ENCODE measurements at places on chromosomes 1 and 21. TPM values are rescaled to one million over a fixed set of nuclear protein-coding genes. Genes with fewer than 3 reads are reported as not detected.
A peak's percentile ranks its signal among the peaks of the same experiment; 100 is the strongest.

Gene TP73
- 15.1 TPM for total RNA-seq

Gene RNU1-1
- total RNA-seq = under 0.01 TPM

Gene KIF14
- total RNA-seq = 1.7 TPM

Gene NBPF1
- 58.6 TPM for total RNA-seq

Gene CIART
- total RNA-seq = 6.9 TPM

Gene PLEKHA6
- 24.5 TPM for total RNA-seq

Gene RER1
- 97.0 TPM for total RNA-seq

DNA sequence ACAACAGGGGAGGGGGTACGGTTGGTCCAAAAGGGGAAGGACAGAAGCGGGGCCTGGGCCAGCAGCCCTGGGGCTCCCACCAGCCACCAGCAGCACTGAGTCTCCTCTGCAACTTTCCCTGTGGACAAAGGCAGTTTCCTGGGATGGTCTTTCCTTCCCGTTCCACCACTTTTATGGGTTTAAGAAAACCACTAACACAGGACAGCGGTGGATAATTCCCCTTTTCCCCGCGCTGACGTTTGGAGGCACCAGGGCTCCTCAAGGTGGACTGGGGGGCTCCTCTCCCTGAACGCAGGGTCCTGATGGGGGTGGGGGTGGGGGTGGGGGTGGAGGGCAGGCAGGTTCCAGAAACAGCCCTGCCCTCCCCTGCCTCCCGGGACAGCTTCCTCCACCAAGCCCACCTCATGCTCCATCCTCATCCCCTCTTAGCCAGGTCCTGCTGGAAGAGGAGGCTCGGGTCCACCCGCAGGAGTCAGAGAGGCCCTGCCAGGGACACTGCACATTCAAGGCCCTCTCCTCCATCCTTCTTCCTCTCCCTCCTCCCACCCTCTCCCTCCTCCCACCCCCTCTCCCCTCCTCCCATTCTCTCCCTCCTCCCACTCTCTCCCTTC is 4.8 kb upstream of the COL6A1 start:
- no peak overlapping the region for H3K4me3 ChIP-seq
- H3K27ac ChIP-seq = peak overlapping the region; percentile 69
- peaks cover 9% of the 10 kb centered on the region for H3K4me1 ChIP-seq

GRCh38 chr1:40853113-40853884 is 8.9 kb downstream of the CITED4 start:
- H3K27me3 ChIP-seq = no peaks in the 10 kb centered on the region
- DNase-seq = no peak
- no peaks in the 10 kb centered on the region for H3K36me3 ChIP-seq
- H3K4me3 ChIP-seq = no peak overlapping the region
- no peak overlapping the region for H3K27ac ChIP-seq

DNA sequence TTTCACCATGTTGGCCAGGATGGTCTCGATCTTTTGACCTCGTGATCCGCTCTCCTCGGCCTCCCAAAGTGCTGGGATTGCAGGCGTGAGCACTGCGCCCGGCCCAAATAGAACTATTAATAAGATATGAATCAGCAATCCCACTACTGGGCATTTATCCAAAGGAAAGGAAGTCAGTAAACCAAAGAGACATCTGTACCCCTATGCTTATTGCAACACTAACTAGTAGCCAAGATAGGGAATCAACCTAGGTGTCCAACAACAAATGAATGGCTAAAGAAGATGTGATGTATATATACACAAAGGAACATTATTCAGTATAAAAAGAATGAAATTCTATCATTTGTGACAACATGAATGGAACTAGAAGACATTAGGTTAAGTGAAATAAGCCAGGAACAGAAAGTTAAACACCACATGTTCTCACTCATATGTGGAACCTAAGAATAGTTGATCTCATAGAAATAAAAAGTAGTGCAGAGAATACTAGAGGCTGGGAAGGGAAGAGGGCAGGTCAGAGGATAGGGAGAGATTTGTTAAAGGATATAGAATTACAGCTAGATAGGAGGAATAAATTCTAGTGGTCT is 48.8 kb downstream of the XPR1 start:
- H3K36me3 ChIP-seq = no peaks in the 10 kb centered on the region
- no peak overlapping the region for H3K27ac ChIP-seq
- no peaks in the 10 kb centered on the region for H3K27me3 ChIP-seq
- H3K4me1 ChIP-seq = no peaks in the 10 kb centered on the region

GRCh38 chr1:248686815-248687214 is 15.8 kb downstream of the OR14I1 start:
- H3K36me3 ChIP-seq = no peaks in the 10 kb centered on the region
- no peaks in the 10 kb centered on the region for H3K27me3 ChIP-seq
- no peaks in the 10 kb centered on the region for H3K4me1 ChIP-seq
- H3K4me3 ChIP-seq = no peak overlapping the region
- DNase-seq = no peak

- H3K27me3 ChIP-seq = no peaks in the 10 kb centered on the region
- H3K36me3 ChIP-seq = no peaks in the 10 kb centered on the region
- H3K27ac ChIP-seq = no peak overlapping the region
- no peak overlapping the region for H3K4me3 ChIP-seq
Observed at GRCh38 chr1:24248859-24249258, 61.8 kb upstream of the IFNLR1 start.

DNA sequence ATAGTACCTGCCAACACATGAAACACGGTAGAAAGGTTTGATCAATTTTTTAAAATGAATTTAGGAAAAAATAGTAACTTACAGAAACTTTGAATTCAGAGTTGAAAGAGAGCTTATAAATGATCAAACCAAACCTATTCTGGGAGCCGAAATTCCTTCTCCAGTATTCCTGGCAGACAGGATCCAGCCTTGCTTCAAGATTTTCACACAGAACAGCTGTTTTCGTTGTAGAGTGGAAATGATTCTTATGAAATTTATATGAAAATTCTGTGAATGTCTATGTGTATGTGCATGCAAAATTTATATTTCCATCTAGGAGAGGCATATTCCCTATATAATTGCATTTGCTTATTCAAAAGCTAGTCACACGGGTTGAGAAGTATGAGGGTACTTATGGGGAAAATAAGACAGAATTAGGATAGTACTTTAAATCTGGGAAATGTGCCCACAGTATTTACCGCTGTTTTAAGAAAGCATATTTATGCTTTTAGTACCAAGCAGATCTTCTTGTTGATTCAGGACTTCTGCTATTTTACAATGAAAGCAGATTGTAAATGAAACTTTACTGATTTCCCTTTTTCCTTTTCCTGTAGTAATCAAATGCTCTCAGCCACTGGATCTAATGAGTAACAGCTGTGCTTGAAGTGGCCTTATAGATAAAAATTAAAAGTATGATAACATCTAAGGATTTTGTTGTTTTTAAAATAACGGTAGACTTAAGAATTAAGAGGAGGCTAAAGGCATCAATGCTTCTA is 30.4 kb downstream of the PRRX1 start:
- H3K36me3 ChIP-seq = no peaks in the 10 kb centered on the region
- H3K4me3 ChIP-seq = no peak overlapping the region
- H3K27ac ChIP-seq = no peak overlapping the region
- no peaks in the 10 kb centered on the region for H3K27me3 ChIP-seq
- DNase-seq = no peak
- no peaks in the 10 kb centered on the region for H3K4me1 ChIP-seq

GRCh38 chr1:111620441-111620971 is 917 bp downstream of the RAP1A start:
- peak overlapping the region; percentile 95 for H3K27ac ChIP-seq
- no peak for DNase-seq
- no peaks in the 10 kb centered on the region for H3K4me1 ChIP-seq
- H3K4me3 ChIP-seq = peak overlapping the region; percentile 82
- H3K36me3 ChIP-seq = no peaks in the 10 kb centered on the region
- no peaks in the 10 kb centered on the region for H3K27me3 ChIP-seq

DNA sequence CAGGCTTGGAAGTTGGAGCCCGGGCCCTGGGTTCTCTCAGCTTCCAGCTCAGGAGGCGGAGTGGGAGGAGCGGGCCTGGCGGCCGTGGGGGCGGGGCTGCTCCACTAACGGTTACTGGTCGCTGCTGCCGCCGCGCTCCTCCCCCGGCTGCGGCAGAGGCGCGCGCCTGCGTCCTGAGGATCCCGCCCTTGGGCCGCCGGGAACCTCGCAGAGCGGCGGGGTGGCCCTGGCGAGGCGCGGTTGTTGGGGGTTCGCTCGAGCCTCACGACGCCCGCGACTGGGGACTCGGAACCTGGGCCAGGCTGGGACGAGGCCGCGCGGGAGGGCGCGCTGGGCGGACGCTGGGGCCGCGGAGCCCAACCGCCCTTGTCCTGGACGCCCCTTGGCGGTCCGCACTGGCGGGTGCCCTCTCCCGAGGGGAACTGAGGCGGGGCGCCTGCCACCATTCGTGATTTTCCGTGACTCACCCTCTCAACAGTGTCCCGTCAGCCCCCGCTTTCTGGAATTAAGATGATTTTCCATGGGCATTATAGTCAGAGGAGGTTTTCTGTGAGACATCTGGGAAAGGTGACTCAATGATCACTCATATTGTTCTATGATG is 34.1 kb downstream of the OR2G3 start:
- no peaks in the 10 kb centered on the region for H3K27me3 ChIP-seq
- H3K27ac ChIP-seq = no peak overlapping the region
- no peaks in the 10 kb centered on the region for H3K36me3 ChIP-seq
- peak overlapping the region; percentile 20 for H3K4me3 ChIP-seq
- H3K4me1 ChIP-seq = no peaks in the 10 kb centered on the region

GRCh38 chr1:39380036-39380435 is 111.4 kb upstream of the BMP8A start:
- no peak for DNase-seq
- no peak overlapping the region for H3K4me3 ChIP-seq
- no peaks in the 10 kb centered on the region for H3K36me3 ChIP-seq
- no peaks in the 10 kb centered on the region for H3K27me3 ChIP-seq

- H3K4me3 ChIP-seq = no peak overlapping the region
- no peaks in the 10 kb centered on the region for H3K27me3 ChIP-seq
- no peaks in the 10 kb centered on the region for H3K4me1 ChIP-seq
- DNase-seq = no peak
Observed at GRCh38 chr1:115609021-115609420, 32.7 kb upstream of the VANGL1 start.

DNA sequence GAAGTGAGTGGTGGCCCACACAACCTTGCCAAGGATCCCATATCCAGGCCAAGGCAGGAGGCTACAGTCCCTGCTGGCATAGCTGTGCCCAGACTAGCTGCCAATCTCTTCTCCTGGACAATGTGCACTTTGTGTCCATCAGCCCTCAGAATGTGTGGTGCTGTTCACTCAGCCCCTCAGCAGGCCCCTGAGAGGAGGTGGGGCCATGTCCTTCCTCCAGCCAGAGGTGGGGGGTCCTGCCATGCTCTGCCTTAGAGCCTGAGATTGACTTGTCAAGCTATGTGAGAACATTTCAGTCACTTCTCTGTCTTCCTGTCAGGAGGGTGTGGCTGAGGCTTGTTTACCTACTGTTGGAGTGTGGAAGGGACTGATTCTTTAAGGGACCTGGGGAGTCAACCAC is 1.4 kb downstream of the NCF2 start:
- no peaks in the 10 kb centered on the region for H3K36me3 ChIP-seq
- no peak overlapping the region for H3K4me3 ChIP-seq
- H3K4me1 ChIP-seq = no peaks in the 10 kb centered on the region
- no peaks in the 10 kb centered on the region for H3K27me3 ChIP-seq
- H3K27ac ChIP-seq = no peak overlapping the region

DNA sequence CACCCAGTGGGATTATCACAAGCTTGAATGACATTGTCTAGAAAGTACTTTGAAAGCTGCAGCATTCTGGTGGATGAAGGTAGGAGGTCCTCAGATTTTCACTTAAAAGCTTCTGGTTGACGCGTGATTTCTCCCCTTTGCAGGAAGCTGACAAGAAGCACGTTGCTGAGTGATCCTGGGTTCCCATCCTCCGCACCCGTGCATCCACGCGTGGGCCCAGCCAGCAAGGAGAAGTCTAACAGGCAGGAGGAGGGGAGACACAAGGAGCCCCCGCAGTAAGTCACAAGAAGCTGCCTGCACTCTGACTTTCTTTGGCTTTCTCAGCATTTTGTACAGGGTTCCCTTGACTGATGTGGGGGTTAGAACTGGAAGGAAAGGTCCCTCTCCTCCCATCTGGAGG is 7.8 kb upstream of the B3GALT5 start:
- H3K4me1 ChIP-seq = no peaks in the 10 kb centered on the region
- no peak overlapping the region for H3K4me3 ChIP-seq

DNA sequence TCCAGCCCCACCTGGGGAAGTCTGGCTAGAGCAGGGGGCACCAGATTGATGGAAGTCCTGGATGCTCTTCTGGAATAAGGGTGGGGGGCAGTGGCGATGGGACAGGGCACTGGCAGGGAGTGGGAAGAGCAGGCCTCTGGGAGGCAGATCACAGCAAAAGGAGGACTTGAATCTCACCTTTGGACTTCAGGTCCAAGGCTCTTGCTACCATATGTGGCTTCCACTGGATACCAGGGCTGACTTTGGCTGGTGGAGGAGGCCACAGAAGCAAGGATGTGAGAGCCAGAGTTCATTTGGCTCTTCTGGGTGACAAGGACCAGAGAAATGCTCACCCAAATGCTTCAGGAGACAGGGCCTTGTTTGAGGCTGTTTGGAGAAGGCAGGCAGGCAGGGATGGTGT is 16.0 kb upstream of the SYNC start:
- no peak for DNase-seq
- H3K36me3 ChIP-seq = no peaks in the 10 kb centered on the region
- H3K4me3 ChIP-seq = no peak overlapping the region
- no peaks in the 10 kb centered on the region for H3K27me3 ChIP-seq
- H3K27ac ChIP-seq = no peak overlapping the region

DNA sequence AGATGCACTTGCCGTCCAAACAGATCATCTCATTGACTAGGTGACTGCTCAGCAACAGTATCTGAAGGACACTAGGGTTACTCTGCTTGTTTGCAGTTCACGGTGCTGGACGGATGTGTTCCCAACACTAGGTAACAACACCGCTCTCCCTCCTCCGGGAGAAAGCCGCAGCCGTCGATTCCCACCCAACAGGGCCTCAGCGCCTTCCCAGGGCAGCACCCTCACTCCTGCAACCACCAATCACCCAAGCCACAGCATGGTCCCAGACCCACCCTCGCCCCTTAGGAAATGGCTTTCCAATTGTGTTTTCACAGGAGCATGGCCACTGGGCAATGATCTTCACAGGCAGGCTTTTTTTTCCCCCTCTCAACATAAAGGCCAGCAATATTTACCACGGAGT is 779 bp downstream of the TLR5 start:
- H3K36me3 ChIP-seq = no peaks in the 10 kb centered on the region
- DNase-seq = no peak
- no peaks in the 10 kb centered on the region for H3K27me3 ChIP-seq
- no peak overlapping the region for H3K4me3 ChIP-seq
- peak overlapping the region; percentile 62 for H3K27ac ChIP-seq
- peaks cover 8% of the 10 kb centered on the region for H3K4me1 ChIP-seq

- H3K4me3 ChIP-seq = no peak overlapping the region
- no peak overlapping the region for H3K27ac ChIP-seq
- H3K27me3 ChIP-seq = no peaks in the 10 kb centered on the region
- DNase-seq = no peak
- H3K36me3 ChIP-seq = no peaks in the 10 kb centered on the region
Observed at GRCh38 chr21:43933199-43933598, 68.2 kb downstream of the AGPAT3 start.

Data from prostate gland (tissue), 2 donors.